ENCODE measurements at places on chromosomes 4 and X.

DNA sequence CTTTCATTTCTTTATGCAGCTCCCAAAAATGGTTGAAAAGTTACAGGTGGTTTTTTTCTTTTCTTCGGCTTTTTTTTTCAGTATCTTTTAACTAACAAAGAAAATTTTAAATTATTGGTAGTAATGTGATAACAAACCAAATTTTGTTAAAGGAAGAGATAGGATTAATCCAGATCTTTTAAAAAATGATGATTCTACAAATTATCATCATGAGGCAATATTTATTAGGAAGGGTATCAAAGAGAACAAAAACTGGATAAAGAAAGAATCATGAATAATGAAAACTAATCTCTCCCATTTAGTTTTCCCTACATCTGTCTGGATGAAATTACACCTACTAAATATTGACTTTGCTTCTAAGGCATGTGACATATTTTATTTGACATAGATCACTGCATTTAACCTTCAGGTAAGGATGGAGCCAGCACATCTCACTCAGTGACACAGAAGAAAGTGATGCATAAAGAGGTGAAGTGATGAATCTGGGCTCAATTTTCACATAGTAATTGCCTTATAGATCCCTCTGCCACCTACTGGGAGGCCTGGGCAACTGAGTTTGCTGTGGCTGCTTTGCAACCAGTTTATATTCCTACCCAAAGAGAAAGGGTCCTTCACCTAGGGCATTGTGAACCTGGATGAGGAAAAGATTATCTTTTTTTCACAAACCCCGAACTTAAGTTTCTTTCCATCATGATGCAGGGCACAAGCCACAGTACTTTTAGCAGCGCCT lies 155.6 kb downstream of the HNRNPD start:
- DNase-seq = no peak

DNA sequence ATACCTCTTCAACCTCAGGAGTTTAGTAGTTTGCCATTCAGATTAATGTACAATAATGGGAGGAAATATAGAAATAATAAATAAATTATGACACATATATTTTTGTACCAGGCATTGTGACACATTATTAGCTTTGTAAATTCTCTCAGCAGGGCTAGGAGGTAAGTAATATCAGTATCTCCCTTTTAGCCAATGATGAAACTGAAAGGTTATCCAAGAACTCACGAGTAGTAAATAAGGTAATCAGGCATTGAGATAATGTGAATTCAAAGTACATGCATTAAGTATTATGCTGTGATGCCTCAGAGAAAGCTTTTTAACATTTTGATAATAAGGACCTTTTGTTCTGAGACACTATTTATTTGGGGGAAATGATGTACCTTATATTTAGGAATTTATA lies 5.3 kb upstream of the ARAP2 start:
- DNase-seq = no peak

DNA sequence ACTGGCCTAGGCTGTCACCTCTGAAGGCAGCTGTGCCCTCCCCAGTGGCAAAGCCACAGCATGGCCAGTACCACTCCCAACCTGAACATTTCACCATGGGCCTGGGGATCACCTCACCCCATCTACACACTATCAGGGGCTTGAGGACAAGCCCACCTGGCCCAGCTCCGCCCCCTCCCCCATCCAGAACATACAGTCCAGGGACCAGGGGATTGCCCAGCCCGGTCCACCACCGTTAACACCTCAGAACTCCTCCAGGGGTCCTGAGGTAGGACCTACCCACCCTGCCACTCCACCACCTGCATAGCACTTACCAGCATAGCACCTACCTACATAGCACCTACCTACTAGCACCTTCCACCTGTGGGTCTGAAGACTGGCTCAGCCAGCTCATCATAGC lies 179.8 kb downstream of the EDA start:
- DNase-seq = no peak

DNA sequence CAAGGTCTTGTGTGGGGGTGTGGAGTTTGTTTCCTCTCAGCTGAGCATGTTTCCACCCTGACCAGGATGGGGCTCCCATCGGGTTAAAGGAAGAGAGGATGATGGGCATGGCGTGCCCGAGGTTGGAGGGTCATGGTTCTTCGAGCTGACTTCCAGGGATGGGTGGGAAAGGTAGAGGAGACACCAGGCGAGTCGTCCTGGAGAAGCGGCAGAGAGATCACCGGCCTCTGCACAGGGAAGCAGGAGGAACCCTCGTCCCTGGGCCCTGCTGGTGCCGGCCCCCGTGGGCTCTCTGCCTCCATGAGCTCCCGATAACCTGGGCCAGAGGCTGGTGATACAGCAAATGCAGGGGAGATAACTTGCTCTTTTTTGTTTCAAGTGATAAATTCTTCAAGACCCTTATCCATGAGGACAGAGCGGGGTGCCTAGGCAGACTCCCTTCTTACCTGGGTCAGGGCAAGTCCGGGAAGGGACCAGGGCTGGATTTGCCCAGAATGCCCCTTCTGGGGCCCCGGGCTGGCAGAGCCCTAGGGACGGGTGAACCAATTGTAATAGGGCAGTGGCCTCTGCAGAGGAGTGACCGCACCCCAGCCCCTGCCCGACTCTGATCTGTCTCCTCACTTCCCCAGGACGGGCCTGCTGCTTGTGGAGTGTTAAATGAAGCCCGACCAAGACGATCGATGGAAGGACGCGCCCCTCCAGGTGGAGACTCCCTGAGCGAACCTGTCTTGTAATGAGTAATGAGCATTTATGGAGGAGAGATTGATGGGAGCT lies 63.0 kb downstream of the CPZ start:
- no peak for DNase-seq

GRCh38 chr4:108693211-108693610 lies 42.8 kb downstream of the OSTC start:
- no peak for DNase-seq
